MM.1S (cell line): ENCODE measurements at places on chromosomes 6 and 20.

DNA sequence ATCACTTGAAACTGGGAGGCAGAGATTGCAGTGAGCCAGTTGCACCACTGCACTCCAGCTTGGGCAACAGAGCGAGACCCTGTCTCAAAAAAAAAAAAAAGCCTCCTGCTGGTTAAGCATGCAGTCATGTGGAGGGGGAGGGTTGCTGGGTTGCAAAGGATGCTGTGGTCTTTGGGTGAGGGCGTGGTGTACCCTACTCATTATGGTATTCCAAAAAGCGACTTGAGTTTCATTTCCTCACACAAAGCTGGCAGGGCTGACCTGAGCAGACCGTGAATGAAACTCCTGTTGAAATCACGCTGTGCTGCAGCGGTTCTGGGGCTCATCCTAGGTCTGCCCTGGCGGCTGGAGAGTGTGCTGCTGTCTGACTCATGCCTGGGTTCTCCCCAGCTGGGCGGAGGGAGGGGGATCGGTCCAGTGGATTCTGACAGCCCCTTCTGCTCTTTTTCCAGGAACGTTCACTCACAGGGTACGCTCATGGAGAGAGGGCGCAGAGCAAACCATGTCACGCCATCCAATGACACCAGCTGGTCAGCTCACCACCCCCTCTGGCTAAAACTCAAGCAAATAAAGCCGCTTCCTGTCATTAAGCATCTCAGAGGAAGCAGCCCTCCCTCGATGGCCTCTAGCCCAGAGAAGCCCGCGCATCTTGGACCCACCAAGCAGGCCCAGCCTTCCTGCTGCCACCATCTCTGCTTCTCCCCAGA, 166.2 kb downstream of the SCML4 start:
- DNase-seq, result peak; percentile 90

DNA sequence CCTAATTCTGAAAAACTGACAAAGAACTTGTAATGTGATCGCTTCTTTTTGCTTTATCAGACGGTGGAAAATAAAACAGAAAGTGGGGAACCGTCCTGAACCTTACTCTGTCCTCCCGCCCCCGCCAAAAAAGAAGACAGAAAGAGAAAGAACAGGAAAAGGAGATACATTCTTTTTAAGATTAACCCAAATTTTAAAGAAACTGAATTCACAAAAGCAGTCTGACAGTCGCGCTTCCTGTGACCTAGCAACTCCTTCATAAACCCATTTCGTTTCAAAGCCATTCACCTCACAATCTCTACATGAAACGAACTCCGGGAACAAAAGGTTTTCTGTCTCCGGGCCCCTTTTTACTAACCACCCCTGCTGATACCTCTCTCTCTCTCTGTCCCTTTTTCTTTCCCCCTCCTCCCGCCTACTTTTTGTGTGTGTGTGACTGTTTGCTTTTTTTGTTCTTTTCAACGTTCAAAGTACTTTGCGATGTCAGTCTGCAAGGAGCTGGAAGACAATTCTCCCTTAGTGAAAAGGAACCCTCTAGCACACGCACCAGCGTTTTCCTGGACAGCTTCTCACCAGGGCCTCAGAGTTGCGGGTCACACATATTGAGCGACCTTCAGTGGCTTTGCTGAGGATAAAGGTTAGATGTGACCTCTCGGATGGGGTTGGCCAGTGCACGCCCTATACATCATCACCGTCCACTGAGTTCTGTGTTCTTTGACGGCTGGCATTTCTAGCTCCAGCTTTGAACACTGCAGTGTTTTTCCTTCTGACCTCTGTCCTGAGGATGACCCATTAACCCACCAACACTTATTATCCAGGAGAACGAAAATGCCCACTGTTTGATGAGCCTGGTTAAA, 530 bp upstream of the NEDD9 start:
- peak; percentile 38 for DNase-seq

- no peak for DNase-seq
These were observed 77.3 kb downstream of the BMP6 start for GRCh38 chr6:7803214-7803613.

- DNase-seq, result no peak
These were observed 7.9 kb upstream of the TBPL1 start for GRCh38 chr6:133945158-133945557.

GRCh38 chr20:62063315-62063980, 2.2 kb downstream of the TAF4 start:
- no peak for DNase-seq

GRCh38 chr20:42392442-42392841, 774.3 kb upstream of the CHD6 start:
- no peak for DNase-seq

GRCh38 chr6:46098678-46099077, 31.1 kb upstream of the ENPP4 start:
- no peak for DNase-seq

- no peak for DNase-seq
These were observed 241.5 kb upstream of the RNF24 start for GRCh38 chr20:4256874-4257273.

- DNase-seq, result no peak
These were observed 217.8 kb downstream of the ANKRD60 start for GRCh38 chr20:58010666-58011065.

DNA sequence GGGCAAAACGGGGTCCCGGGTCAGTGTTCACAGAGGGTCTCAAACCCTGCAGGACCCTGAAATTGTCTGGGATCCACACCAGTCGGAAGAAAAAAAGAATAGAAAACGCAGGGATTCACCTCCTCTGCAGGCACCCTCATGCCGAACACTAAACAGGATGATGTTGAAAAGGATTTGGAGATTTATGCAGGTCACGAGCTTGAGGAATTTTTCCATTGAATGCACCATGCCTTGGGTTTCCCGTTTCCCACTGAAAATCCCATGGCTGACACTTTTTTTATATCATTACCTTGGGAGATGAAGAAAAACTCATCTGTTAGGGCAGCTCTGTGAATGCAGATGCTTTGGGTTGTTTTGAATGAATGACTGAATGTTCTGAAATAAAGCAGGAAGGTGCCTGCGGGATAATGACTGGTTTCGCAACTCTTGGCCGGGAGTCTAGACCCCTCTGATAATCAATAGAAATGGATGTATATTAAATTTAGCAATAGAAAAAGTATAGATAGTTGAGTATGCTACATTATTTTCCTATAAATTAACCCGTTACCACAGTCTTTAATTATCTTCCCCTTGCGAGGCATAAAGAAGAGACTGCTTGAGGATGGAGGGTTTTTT, 147.5 kb upstream of the AFDN start:
- no peak for DNase-seq

DNA sequence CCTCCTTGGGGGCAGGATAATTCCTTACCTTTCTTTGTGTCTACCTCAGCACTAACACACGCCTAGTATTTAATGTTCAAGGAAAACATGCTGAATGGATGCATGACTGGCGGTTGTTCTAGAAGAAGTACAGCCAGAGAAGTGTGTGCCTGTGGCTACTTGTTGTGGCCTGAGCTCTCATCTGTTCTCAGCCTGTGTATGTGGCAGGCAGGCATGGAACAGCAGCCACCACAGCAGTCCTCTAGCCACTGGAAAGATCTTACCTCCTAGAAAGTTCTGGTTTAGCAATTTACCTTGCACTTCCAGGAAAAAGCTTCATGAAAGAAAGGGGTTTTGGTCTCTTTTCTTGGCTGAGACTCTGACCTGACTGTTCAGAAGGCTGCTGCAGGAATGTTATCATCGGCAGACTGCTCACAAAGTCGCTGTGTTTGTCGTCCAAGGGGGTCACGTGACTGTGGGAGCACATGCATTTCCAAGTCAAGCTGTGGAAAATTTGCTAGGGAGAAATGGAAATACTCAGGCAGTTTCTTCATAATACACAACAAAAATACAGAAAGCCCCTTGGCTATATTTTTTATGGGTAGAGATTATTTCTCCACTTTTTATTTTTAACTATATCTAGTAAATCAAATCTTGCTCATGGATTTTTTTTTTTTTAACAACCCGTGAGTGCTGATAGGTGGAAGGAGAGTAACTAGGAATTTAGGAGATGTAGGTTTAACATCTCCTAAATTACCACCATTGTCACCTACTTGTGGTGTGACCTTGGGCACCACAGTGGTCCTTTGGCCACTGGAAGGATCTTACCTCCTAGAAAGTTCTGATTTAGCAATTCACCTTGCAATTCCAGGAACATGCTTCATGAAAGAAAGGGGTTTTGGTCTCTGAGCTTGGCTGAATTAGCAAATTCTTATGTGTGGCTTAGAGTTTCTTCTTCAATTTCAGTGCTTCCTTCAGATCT, 110.8 kb upstream of the GPR6 start:
- no peak for DNase-seq

GRCh38 chr6:13696226-13696625, 15.4 kb downstream of the RANBP9 start:
- no peak for DNase-seq

- no peak for DNase-seq
These were observed 210.4 kb upstream of the PHACTR1 start for GRCh38 chr6:12506159-12506558.

DNA sequence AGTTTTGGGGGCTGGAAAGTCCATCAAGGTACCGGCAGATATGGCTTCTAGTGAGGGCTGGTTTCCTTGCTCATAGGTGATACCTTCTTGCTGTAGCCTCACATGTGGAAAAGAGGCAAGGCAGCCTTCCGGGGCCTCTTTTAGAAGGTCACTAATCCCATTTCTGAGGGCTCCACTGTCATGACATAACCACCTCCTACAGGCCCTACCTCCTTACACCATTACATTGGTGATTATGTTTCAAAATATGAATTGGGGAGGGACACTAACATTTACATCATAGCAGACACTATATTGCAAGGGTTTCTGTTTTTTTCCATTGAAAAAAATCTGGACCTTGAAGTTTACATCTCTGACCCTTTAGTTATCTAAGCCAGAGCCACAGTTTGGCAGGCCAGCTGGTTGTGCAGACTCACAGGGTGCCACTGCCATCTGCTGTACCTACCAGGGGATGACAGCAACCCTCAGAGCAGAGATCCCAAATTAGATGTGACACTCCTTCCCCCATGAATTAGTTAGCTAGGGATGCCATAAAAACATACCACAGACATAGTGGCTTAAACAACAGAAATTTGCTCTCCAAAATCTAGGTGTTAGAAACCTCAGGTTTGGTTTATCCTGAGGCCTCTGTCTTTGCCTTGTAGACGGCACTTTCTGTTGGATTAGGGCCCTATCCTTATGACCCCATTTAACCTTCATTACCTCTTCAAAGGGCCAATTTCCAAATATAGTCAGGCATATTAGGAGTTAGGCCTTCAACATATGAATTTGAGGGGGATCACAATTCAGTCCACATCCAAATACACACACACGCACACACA, 166.4 kb upstream of the RNF217 start:
- peak; percentile 12 for DNase-seq

GRCh38 chr6:4435981-4436445, 300.6 kb upstream of the ECI2 start:
- no peak for DNase-seq

DNA sequence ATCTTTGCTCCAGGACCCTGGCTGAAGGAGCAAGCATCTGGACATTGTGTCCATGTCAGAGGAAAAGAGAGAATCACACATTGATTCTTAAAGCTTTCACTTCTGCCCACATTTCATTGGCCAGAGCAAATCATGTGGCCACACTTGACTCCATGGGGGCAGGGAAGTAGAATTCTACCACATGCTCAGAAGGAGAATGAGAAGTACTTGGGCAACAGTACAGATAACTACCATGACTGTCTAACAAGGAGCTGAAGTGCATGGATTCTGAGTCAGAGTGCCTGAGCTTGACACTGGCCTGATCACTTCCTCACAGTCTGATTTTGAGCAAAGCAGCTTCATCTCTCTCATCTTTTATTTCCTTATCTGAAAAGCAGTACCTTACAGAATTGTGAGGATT, 38.6 kb downstream of the GHRH start:
- DNase-seq, result no peak

- no peak for DNase-seq
These were observed 287.1 kb downstream of the BTBD9 start for GRCh38 chr6:38352636-38353035.

GRCh38 chr20:50567860-50568548, 57.8 kb downstream of the PTPN1 start:
- DNase-seq, result no peak

GRCh38 chr6:15495375-15495901, 167.4 kb downstream of the DTNBP1 start:
- no peak for DNase-seq

DNA sequence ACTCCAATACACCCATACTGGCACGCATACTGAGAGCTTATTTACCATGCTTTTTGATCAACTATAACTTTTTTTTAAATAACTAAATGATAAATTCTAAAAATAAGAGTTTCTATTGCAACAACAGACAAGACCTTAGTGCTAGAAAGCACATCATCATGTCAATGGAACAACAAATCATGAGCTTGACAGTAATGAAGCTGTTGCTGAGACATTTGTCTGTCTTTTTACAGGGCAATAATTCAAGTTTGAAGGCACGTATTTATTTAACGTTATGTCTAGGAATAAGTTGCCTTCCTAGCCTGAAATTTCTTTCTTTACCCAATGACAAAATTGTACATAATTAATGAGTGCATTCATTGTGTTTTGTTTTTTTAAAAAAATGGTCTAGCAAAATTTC, 299.2 kb downstream of the EYA4 start:
- no peak for DNase-seq

DNA sequence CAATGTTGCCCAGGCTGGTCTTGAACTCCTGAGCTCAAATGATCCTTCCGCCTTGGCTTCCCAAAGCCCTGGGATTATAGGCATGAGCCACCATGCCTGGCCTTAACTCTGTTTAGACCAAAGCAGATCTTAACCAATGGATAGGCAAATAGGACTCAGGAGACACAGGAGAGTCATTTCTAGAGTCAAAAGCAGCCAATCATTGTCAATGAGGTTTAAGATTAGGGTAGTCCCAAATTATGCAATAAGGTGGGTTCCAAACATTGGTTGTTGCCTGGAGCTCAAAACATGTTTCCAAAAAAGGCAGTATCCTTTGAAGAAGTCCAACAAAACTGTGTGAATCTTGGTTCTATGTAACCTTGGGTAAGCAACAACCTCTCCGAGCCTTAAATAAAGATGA, 95.7 kb upstream of the JARID2 start:
- no peak for DNase-seq

DNA sequence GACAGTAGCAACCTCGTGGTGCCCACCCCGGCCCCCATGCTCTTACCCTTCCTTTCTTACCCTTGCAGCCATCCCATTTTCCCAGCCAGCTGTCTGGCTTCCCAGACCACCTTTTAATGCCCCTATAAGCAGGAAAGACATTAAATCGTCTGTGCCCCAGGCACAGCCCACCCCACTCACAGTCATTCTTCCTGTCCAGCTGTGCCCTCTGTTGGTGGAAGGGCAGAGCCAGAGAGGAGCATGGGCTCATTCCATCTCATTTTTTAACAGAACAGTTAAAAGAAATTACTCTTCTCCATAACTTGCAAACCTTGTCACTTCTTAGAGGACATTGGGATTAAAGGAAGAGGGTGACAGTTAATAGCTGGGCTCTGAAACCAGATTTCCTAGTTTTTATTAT, 240.5 kb downstream of the NRN1 start:
- DNase-seq, result no peak

- no peak for DNase-seq
These were observed 599.5 kb upstream of the NRSN1 start for GRCh38 chr6:23526526-23526925.

GRCh38 chr20:15716256-15716655, 857.0 kb downstream of the KIF16B start:
- no peak for DNase-seq

GRCh38 chr6:168631564-168631963, 190.6 kb downstream of the SMOC2 start:
- DNase-seq, result no peak
